ENCODE measurements at places on chromosomes 16 and 17.

DNA sequence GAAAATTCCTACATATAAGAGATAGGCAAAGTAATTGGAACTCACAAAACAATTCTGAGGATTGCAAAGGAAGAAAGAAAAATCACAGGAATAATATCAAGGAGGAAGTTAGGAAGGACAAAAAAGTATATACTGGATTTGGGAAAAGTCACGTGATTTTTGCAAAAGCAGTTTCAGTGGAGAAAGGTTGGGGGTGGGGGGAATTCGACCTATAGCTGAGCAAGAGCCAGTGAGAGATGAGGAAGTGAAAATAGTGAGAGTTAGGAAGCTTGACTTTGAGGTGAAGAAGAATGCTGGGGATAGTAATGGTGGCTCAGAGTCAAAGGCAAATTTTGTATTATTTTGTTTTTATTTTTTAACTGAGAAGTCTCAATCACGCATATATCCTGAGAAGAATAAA lies 438.0 kb upstream of the PMFBP1 start:
- DNase-seq, result no peak

DNA sequence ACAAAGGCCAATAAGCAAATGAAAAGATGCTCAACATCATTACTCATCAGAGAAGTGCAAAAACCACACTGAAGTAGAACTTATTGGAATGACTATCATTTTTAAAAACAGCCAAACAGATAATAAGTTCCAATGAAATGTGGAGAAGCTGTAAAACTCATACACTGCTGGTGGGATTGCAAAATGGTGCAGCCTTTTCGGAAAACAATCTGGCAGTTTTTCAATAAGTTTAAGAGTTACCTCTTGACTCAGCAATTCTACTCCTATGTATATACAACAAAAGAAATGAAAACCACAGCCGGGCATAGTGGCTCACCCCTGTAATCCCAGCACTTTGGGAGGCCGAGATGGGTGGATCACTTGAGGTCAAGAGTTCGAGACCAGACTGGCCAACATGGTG lies 49.3 kb downstream of the AKAP10 start:
- no peak for DNase-seq

DNA sequence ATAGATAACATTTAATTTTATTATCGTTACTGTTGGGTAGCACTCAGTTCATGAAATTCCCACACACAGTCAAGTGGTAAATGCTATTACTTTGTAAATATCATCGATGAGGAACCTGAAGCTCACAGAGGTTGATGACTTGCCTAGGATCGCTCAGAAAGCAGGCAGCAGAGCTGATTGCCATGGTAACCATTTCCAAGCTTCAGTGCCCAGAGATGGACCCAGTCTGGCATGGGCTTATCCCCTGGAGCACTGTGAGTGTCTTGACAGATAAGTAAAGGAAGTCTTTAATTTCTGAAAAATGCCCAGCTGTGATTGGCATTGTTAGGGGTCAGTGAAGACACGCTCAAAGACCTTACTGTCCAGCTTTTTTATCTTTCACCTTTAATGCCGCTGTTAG lies 95.0 kb downstream of the PRKCB start:
- no peak for DNase-seq

DNA sequence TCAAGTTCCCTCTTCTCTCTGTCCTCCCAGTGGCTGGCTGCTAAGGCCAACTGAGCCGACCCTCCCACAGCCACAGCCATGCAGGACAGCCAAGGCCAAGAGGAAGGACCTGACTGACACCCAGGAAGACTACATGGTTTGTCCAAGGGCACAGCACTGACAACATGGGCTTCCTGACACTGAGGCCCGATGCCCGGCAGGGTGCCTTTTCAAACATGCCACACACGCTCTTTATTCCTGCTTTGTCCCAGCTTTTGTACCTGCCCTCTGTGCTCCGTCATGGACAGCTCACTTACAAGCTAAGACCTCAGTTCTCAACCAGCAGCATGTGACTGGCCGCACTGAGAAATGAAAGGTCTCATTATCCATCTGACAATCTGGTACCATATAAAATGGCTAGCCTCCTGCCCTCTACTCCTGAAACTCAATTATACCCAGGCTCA lies 45.8 kb downstream of the TEX2 start:
- no peak for DNase-seq

DNA sequence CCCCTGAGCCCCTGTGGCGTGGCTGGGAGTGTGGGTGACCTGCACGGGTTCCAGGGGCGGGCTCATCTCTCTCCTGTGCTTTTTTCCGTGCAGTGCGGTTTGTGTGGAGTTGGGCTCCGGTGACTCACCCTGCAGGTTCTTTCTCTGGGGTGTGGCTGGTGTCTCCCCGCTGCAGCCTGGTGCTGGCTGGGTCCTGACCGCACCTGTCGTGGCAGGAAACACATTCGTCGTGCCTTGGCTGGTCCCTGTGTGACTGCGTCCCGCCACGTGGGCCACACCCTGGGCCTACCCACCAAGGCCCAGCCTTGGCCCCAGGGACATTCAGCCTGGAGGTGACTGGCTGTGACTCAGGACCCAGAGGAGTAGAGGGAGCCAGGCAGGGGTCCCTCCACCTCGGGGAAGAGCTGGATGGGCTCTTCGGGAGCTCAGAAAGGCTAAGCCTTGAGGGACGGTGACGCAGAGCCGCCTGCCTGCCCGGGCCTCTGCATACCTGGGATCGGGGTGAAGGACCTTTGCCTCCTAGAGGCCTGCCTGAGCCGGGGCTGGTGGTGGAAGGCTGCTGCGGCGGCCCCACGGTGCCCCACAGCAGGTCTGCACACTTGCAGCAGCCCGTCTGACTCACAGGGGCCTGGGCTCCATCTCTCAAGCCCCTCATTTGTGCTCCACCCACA lies 7.8 kb downstream of the TRAF7 start:
- DNase-seq, result no peak

Data from stimulated activated CD4-positive, alpha-beta T cell treated with anti-CD3 and anti-CD28 coated beads, TNF-alpha, amount 100 ng/mL, for 48 hours (primary cell).